Stimulated activated CD4-positive, alpha-beta T cell treated with anti-CD3 and anti-CD28 coated beads, Interleukin-15, amount 100 ng/mL, for 24 hours (primary cell): ENCODE measurements at places on chromosomes 16 and 17.

GRCh38 chr16:84618581-84619460, 943 bp upstream of the COTL1 start:
- no peak for DNase-seq

DNA sequence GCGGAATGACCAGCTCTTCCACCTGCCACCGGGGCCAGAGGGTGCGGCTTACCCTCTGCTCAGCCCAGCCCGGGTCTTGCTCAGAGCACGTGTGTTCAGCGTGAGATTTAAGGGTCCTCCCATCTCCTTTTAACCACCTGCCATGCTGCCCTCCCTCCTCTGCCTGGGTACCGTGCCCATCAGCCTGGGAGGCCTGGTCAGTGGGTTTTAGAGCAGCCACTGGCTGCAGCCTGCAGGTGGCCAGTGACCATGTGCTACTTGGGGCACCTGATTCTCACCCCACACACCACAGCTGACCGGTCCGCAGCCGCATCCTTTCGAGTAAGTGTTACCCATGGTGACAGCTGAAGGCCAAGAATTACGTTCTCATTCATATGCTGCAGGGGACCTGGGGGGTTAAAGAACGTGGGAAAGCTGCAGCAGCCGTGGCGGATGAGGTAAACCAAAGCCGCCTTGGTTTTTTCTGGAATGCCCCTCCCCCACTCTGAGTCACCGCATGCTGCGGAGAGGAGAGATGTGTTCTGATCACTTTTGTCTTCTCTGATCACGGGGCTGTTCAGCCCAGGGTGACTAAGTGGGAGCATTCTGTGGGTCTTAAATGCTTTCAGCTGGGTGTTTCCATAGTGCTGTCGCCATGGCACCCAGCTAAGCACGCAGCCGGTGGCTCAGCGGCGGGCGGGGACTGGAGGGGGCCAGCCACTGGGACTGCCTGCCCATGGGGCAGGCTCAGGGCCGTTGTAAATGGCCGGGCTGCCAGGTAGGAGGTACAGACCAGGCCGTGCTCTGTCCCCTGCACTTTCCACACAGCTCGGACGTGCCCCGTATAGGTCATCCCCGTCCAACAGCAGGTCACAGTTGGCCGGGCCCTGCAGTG, 59.8 kb downstream of the BAIAP2 start:
- peak; percentile 87 for DNase-seq

- DNase-seq: no peak
Measured at GRCh38 chr16:9061358-9061813, 30.1 kb upstream of the HAPSTR1 start.

DNA sequence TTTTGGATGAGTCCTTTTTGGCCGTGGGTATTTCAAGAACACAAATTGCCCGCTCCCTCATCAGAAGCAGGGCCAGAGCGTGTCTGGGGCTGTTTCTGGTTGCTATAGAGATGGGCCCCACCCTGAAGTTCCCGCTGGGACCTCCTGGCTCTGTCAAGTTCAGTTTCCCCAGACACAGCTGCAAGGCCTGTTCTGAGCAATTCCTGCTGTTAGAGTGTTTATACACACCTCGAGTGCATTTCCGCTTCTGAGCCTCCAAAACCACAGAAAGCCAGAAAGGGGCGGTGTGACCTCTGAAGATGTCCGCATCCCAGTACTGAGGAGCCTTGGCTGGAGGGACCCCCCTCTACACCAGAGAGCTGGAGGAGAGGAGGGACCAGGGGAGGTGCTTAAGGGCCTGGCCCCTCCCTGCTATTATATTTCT, 9.3 kb upstream of the WBP2 start:
- peak; percentile 50 for DNase-seq

GRCh38 chr17:11251561-11252107, 10.6 kb downstream of the SHISA6 start:
- no peak for DNase-seq

DNA sequence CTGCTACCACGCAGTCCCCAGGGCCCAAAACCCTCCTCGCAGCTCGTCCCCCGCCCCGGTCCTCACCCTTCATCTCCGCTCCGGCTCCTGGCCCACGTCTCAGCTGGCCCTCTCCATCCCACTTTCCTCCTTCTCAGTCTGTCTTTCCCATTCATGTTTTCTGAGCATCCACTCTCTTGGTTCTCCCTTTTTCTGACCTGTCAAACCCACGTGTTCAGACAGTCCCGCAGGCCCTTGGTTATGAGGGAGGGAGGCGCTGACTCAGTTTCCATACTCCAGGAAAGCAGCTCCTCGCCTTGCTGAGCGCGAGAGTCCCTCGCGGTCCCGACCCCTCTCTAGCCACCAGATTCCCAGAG, 392 bp upstream of the HID1 start:
- no peak for DNase-seq

- peak; percentile 82 for DNase-seq
Measured at GRCh38 chr17:10616502-10617119, 40.5 kb downstream of the MYH3 start.

- DNase-seq: no peak
Measured at GRCh38 chr16:67926181-67926750, 5.4 kb downstream of the CTRL start.

- no peak for DNase-seq
Measured at GRCh38 chr16:17372386-17372785, 98.4 kb downstream of the XYLT1 start.

GRCh38 chr16:55146966-55147365, 177.0 kb upstream of the IRX6 start:
- DNase-seq: no peak

DNA sequence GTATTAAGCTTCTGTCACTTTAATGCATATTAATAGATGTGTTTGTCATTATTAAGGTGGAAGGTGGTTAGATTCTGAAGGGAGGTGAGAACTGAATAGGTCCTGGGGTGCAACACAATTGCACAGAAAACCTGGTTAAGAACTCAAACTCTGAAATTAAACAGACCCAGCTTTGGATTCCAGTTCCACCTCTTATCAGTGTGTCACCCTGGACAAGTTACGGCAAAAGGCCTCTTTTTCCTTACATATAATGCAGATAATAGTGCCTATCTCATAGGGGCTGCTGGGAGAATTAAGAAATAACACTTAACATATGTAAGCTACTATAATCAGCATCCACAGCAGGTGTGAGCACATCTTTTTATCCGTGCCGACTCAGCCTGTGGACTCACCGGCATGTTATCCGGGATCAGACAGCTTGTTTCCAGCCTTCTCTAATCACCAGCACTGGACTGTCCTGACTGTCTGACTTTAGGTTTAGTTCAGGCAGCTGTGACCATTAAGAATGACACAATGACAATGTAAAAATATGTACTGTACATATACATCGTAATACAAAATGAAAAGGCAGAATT, 31.4 kb downstream of the TEX2 start:
- DNase-seq: no peak
